Colonic mucosa (tissue), 4 donors: ENCODE measurements at places on chromosomes 5 and 9. TPM values are rescaled to one million over a fixed set of nuclear protein-coding genes. Genes with fewer than 3 reads are reported as not detected.
A peak's percentile ranks its signal among the peaks of the same experiment; 100 is the strongest.

DNA sequence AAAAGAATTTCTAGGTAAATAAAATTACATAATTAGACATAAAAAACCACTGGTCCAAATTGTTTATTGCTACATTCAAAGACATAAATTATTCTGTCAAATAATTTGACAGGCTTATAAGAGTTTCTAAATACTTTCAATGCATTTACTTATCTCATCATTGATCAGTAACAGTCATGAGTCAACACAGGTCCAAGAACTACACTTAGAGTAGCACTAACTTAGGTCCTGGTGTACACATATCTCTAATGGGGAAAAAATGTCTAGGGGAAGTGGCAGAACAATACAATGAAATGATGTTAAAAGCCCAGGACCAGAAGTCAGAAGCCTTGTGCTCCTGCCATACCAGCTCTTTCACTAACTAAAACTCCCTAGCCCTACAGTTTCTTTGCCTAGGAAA, 96.5 kb upstream of the SLCO6A1 start:
- no peak overlapping the region for H3K27ac ChIP-seq
- H3K27me3 ChIP-seq: no peaks in the 10 kb centered on the region
- no peak overlapping the region for H3K4me3 ChIP-seq
- H3K36me3 ChIP-seq: no peaks in the 10 kb centered on the region
- no peaks in the 10 kb centered on the region for H3K4me1 ChIP-seq

GRCh38 chr5:94094793-94095441, 353.5 kb upstream of the POU5F2 start:
- no peaks in the 10 kb centered on the region for H3K27me3 ChIP-seq
- DNase-seq: no peak
- no peaks in the 10 kb centered on the region for H3K36me3 ChIP-seq
- H3K4me3 ChIP-seq: no peak overlapping the region
- no peaks in the 10 kb centered on the region for H3K4me1 ChIP-seq

PDLIM7 gene
- 44.9 TPM for total RNA-seq

CDH9 gene
- not detected for total RNA-seq

GRCh38 chr9:116287721-116288120, 134.1 kb downstream of the PAPPA start:
- no peaks in the 10 kb centered on the region for H3K4me1 ChIP-seq
- H3K27ac ChIP-seq: no peak overlapping the region
- H3K27me3 ChIP-seq: no peaks in the 10 kb centered on the region
- no peak overlapping the region for H3K4me3 ChIP-seq
- no peak for DNase-seq

DNA sequence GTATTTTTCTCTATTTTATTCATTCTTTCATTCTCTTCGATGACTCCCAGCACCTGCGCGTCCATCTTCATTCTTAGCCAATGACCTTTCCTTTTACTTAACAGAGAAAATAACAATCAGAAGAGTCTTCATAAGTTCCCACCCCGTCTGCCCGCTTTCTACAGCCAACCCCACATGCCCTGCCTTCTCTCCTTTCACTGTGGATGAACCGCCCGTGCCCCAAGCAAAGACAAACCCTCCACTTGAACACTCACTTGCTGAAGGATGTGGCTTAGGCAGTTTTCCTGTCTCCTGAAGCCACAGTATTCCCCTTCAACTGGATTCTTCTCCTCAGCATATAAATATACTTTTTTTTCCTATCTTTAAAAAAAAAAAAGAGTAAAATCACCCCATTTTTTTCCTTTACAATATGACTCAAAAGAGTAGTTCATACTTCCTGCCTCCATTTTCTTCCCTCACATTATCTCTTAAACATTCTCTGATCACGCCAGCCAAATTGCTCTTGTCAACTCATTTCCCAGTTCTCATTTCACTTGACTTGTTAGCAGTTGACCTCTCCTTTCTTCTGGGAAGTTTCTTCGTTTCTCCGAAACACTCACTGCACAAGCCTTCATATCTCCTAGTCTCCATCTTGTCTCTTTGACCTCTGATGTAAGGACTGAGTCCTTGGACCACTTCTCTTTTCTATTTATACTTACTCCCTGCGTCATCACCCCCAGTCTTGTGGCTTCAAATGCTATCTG, 11.1 kb downstream of the NIPSNAP3B start:
- no peaks in the 10 kb centered on the region for H3K4me1 ChIP-seq
- H3K27me3 ChIP-seq: no peaks in the 10 kb centered on the region
- no peaks in the 10 kb centered on the region for H3K36me3 ChIP-seq
- no peak for DNase-seq
- no peak overlapping the region for H3K27ac ChIP-seq

GRCh38 chr9:89878687-89879086, 273.9 kb downstream of the GADD45G start:
- H3K4me3 ChIP-seq: no peak overlapping the region
- DNase-seq: no peak
- no peak overlapping the region for H3K27ac ChIP-seq
- H3K4me1 ChIP-seq: no peaks in the 10 kb centered on the region
- H3K36me3 ChIP-seq: no peaks in the 10 kb centered on the region

UNC5A gene
- not detected for total RNA-seq

DNA sequence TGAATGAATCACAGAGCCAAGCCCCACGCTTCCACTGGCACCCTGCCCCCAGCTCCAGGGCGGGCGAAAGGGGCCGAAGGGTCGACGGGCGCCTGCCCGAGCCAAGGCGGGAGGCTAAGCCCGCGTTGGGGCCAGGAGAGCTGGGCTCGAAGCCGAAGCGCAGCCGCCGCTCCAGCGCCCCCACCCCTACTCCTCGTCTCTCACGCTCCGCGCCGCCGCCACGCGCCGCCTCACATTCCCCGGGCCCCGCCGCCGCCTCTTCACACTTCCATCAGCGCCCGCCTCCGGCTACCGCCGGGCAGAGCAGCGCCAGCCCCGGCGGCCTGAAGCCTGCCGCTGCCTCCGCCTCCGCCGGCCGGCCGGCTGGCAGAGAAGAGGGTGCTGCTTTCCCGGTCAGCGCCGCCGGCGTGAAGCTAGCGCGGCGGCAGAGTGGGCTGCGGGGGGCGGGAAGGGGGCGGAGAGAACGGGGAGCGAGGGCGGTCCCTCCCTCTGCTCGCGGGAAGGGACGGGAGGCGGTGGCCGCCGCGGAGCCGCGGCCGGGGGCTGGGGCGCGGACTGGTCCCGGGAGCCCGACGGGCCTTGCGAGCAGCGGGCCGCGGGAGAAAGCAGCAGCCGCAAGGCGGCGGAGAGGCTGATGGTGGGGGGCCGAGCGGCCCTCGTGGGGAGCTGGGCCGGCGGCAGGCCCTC, at the start of gene HOMER1:
TSS of gene HOMER1 (minus strand) at position 431 of the 687 bp plus-strand sequence. CDS start 1,360 bp downstream, outside the sequence.
- H3K4me1 ChIP-seq: no peaks in the 10 kb centered on the region
- peak within 1 kb of the TSS; percentile 70 for H3K4me3 ChIP-seq
- DNase-seq: peak; percentile 74
- H3K27me3 ChIP-seq: peaks cover 18% of the 10 kb centered on the region

EGFLAM gene
- 0.40 TPM for total RNA-seq

- DNase-seq: peak; percentile 31
- no peaks in the 10 kb centered on the region for H3K4me1 ChIP-seq
- H3K27ac ChIP-seq: no peak overlapping the region
Observed at GRCh38 chr5:33936004-33936380, 194 bp upstream of the RXFP3 start.

- H3K27ac ChIP-seq: no peak overlapping the region
- no peak for DNase-seq
- H3K4me3 ChIP-seq: no peak overlapping the region
- peaks cover 11% of the 10 kb centered on the region for H3K27me3 ChIP-seq
Observed at GRCh38 chr9:132486706-132487350, 76.8 kb downstream of the CFAP77 start.

DNA sequence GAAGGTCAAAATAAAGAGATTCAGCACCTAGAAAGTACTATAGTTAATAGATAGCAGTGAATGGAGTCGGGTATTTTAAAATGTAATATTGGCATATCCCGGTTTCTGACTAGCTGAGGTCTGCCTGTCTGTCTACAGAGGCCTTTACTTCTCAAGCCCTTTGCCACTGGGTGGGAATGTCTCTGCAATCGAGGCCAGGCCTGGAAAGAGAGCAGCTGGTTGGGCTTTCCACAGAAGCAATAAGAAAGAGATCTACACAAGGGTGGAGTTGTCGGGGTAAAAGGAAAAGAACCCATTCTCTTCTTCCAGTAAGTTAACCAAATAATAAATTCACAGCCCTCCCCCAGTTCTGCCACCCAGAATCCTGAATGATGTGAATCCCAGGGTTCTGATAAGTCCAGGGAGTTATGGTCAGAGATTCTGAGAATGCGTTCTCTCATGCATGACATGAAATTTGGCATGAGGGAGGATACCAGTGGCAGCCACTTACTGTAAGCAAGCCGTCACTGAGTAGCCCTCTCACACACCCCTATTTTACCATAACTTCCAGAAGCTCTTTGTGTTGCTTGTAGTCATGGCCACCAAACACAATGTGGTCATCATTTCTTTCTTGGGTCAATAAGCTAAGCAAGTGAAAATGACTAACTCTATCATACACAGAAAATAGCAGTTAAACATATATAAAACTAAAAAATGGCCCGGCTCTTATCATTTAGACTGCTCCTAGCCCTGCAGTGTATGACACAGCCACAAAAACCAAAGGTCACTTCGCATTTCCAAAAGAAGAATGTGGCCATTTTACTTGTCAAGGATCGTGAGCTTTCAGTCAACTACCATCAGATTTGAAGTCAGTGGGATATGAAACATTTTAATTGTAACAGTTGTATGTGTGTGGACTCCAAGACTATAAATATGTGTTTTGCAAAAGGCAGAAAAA, 185.0 kb downstream of the GLIS3 start:
- H3K36me3 ChIP-seq: no peaks in the 10 kb centered on the region
- DNase-seq: no peak
- no peak overlapping the region for H3K4me3 ChIP-seq
- peak overlapping the region; percentile 0 for H3K27ac ChIP-seq

MARCOL gene
- 0.27 TPM for total RNA-seq

HMCN2 gene
- total RNA-seq: 20.1 TPM

EPB41L4B gene
- total RNA-seq: 151 TPM

DNA sequence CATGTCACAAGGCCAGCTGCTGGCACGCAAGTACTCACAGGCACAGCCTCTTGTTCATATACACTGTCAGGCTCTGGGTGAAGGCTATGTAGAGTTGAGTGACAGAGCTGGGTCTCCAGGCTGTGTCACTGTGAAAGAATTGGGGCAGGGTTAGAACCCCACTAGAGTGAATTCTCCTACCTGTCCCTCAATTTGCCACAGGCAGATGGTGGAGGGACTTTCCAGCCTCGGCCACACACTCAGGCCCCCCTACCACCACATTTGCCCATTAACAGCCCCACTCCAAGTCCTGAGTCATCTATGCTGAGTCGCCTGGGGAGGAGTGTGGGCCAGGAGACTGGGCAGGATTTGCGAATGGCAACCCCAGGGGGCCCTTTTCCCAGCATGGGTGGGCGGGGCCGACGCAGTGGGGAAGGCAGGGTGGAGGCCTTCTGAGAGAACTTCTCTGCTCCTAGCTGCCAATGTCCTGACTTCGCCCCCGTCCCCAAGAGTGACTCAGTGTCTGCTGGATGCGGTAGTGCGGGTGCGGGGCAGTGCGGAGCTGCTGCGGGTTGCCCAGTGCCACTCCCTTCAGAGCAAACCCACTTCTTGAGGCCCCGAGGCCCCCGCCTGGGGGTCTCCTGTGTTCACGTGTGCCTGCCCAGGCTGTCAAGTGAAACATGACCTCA, 50.3 kb upstream of the PSD2 start:
- no peak overlapping the region for H3K4me3 ChIP-seq
- no peak overlapping the region for H3K27ac ChIP-seq
- DNase-seq: peak; percentile 45

RALGDS gene
- 24.2 TPM for total RNA-seq
